Mesenteric fat pad (tissue), 1 donor: ENCODE measurements at places on chromosomes 6 and 20.

GRCh38 chr6:110075406-110075805, 97.3 kb downstream of the GPR6 start:
- no peak for DNase-seq

DNA sequence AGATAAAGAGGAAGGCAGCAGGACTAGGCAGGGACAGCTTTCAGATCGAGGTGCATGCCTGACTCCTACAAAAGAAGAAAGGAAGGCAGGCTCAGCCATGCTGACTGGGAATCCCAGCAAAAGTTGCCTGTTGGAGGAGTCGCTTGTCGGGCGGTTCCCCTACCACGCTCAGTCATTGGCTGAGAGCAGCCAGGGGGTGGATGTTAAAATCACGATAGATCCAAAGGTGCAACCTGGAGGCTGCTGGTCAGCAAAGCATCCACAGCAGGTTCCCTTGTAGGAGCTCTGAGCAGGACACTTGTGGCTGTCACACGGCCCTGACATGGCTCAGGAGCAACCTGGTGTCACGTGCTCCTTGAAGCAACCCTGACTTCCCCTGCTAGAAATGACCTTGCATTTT, 74.6 kb downstream of the ISM1 start:
- DNase-seq, result peak; percentile 51

- DNase-seq, result peak; percentile 22
These were observed 173.8 kb downstream of the ZDHHC14 start for GRCh38 chr6:157554747-157555146.

DNA sequence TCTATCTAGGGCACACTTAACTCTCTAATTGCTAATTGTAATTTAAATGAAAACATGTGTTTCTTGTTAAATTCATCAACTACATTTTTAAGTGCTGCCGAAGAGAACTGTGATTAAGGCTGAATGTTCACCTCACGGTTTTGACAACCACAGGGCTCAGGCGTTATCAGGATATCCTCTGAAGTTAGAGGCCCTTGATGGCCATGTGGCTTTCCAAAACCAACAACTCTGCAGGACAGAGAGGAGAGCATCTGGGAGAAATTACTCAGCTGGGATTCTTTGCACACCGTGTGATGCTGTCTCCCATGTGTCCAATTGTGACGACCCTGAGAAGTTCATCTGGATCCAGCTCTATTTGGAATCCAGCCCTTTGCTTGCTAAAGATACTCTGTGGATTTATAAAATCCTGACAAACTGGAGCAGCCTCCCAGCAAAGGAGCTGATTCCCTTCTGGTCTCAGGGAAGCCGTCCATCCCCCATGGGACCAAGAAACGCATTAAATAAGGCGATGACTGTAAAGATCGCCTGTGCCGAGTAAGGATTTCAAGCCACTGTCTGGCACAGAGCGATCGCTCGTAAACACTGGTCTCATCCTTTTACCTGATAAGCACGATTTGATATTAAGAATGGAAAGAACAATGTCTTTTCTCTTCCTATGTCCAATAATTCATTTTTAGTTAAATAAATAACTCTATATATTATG, 401.1 kb downstream of the CD83 start:
- DNase-seq, result no peak

- DNase-seq, result no peak
These were observed 17.6 kb upstream of the OR2J2 start for GRCh38 chr6:29153083-29153482.

GRCh38 chr6:106214531-106214930, 111.0 kb downstream of the ATG5 start:
- no peak for DNase-seq

- DNase-seq, result no peak
These were observed 17.3 kb upstream of the ATXN1 start for GRCh38 chr6:16778521-16778920.

DNA sequence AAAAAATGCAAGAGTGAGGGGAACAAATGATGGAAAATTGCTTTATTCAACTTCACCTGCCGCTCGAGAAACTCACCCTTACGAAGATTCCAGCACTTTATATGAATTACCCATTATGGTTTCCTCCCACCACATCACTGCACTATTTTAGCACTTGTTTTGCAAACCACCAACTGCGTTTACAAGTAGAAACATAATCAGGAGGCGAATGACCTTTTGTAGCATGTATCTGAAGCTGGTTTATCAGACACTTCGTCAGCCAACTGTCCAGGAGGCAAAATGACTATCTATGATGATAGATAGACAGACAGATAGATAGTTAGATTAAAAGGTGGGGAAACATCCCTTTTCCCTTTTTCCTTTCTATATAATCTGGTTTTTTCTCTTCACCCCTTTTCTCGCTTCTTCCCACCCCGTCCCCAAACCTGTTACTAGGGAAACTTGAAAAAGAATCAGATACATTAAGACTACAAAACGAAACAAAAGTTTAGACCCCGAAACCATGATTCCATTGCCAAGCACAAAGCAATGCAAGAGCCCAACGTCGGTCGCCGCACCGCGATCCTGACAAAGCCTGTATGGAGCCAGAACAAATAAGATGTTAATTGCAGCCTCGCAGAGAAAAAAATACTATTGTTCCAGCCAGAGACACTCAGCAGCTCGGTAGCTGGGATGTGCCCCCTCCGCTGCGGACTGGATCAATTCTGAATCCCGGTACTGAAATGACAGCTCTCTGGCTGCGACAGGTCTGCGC, 933 bp upstream of the ADGRB3 start:
- DNase-seq, result no peak

DNA sequence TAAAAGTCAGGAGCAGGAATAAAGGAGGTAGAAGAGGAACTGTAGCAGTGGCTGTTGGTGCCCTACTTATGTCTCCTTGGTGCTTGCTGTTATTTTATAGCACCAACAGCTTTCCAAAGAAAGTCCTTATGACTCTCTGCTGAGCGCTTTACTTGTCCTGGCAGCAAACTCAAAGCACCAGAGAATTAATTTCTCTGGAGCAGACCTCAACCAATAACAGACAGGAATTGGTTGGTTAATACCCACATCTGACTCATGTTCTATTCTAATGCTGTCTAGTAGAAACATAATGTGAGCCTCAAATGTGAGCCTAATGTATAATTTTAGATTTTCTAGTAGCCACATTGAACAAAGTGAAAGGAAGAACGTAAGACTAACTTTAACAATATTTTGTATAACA, 685.9 kb downstream of the KIF16B start:
- no peak for DNase-seq

- DNase-seq, result no peak
These were observed 6.0 kb upstream of the TGM2 start for GRCh38 chr20:38170826-38171674.

- DNase-seq, result no peak
These were observed 76.7 kb upstream of the FOXO3 start for GRCh38 chr6:108484016-108484415.

GRCh38 chr6:108074359-108075144, at the start of gene OSTM1:
Gene OSTM1, minus strand, starts transcription at chr6:108074741. Its CDS starts 90 bp downstream, at chr6:108074651.
- peak; percentile 98 for DNase-seq

DNA sequence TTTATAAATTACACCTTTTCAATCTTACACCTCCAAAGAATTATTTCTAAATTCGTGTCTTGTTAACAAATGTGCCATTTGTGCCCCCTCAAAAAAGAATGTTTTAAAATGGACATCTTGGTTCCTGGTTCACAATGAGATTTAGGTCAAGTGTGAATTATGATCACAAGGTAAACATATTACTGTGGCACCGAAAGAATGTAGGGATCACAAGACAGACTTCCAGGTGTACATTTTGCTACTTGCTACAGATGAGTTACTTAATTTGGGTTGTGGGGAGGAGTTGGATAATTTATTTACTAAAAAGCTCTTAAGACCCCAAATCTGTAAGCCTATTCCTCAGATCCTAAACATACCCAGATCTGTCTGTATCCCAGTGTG, 25.0 kb upstream of the ADTRP start:
- DNase-seq, result no peak

- DNase-seq, result no peak
These were observed 23.1 kb downstream of the MAN1A1 start for GRCh38 chr6:119326291-119327005.

DNA sequence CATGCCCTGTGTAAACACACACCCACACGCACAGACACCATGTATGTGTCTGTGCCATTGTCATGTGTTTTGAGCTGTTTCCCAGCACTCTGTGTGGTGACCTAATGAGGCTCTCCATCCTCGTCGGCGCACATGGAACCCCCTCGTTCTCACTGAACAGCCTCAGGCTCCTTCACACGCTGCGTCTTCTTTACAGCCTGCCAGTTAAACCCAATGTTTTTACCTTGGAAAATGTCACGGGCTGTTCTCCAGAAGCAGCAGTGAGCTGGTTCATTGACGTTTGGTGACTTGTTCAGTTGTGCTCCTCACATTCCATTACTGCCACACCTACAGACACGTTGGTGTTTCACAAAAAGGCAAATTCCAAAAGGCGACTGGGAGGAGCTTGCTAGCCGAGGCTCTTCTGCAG, 201.0 kb upstream of the FOXQ1 start:
- no peak for DNase-seq

GRCh38 chr6:33505548-33506370, 51.4 kb downstream of the ZBTB9 start:
- no peak for DNase-seq

- DNase-seq, result no peak
These were observed 14.0 kb downstream of the SNRNP48 start for GRCh38 chr6:7604003-7604402.

DNA sequence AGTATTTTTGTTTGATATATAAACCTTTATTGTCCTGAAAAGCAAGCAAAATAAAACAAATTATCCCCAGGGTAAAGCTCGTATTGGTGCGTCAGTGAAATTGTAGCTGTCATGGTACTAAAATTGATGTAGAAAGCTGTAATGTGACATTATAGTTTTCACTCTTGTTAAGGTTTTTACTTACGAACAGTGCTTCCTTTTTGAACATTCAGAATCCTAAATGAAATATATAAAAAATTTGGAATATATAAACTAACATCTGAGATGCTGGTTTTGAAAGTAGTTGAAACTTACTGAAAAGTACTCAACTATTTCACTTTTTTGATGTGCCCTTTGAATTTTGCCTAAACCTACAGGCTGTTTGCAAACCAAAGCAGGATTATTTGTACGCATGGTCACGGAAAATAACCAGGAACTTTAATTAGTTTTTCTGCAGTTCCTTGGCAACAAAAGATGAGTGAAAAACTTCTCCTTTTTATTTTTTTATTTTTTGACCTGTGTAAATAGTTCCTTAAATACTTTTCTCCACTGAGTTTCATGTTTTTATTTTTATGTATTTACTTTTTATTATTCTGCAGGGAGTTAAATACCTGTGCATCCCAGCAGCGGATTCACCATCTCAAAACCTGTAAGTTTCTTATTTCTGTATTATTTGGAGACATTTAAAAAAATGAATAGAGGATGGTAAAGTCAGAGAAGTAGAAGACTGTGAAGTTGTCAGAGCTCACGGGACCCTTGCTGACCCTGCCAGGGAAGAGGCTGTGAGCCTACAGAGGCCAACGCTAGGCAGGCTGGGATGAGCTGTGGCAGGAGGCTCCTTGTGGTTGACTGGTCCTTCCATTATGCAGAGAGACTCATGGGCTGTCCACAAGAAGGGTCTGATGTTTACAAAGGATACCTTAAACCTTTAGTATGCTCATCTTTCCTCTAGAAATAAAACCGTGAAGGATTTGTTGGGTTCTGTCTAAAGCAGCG, 42.5 kb downstream of the DUSP22 start:
- peak; percentile 55 for DNase-seq

DNA sequence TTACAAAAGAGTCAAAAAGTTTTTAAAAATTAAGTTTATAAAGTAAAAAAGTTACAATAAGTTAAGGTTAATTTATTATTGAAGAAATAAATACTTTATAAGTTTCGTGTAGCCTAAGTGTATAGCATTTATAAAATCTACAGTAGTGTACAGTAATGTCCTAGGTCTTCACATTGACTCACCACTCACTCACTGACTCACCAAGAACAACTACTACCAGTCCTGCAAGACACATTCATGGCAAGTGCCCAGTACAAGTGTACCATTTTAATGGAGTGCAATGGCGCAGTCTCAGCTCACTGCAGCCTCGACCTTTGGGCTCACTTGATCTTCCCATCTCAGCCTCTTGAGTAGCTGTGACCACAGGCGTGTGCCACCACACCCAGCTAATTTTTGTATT, 128.2 kb downstream of the GPX5 start:
- DNase-seq, result no peak

GRCh38 chr20:18019068-18019467, 38.6 kb downstream of the OVOL2 start:
- DNase-seq, result no peak

GRCh38 chr6:17740559-17741220, 34.0 kb upstream of the NUP153 start:
- DNase-seq, result no peak

- no peak for DNase-seq
These were observed 21.6 kb upstream of the VSX1 start for GRCh38 chr20:25103526-25103925.

GRCh38 chr6:139166956-139167313, 32.1 kb downstream of the HECA start:
- no peak for DNase-seq

DNA sequence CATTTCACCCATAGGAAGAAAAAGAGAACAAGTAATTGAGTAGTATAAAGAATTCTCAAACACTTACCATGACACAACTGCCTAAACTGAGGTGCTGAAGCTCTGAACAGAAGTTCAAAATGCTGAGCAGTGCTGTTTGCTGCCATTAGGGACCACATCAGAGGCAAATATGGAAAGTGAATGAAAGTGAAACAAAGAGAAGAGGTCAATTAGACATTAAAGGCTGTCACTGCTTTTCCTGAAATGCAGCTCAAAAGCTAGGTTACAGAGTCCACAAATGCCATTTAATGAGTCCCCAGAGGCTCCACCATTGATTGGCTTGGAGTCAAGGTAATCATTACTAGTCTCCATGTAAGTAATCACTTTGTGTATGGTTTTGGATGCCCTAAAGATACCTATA, 46.1 kb downstream of the POU3F2 start:
- no peak for DNase-seq

DNA sequence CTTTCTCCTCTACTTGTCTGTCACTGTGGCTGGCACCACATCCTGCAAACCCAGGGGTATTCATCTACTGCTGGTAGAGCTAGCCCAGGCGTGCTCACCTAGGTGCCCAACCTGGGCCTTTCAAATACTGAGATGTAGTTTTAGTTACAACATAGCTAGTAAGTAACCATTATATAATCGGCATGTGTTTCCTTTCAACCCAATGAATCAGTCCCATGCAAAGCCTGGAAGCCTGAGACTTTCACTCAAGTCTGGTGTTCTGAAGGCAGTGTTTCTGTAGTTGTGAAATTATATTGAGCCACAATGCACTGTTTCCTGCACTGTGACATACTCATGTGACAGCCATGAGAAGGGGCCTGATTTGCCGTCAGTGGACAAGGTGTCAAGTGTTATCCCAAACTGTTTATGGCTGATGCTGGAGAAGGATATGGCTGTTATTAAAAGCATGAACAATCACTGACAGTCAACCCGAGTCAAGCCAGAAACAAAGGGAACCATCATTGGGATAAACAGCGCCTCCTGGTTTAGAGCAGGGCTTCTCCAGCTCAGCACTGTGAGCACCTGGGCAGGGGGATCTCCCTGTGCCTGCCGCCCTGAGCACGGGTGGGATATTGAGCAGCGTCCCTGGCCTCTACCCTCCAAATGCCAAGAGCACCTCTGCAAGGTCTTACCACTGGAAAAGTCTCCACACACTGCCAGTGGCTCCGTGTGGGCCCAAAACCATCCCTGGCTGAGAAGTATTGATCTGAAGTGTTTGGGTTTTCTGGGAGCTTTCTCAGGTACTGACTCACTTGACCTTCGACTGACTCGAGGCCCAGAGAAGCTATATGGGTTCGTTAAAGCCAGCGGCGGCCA, 1.6 kb downstream of the PSMA7 start:
- DNase-seq, result no peak

- DNase-seq, result no peak
These were observed 593.4 kb upstream of the JAG1 start for GRCh38 chr20:11267131-11267761.

- DNase-seq, result no peak
These were observed 80.5 kb upstream of the GPR6 start for GRCh38 chr6:109897561-109898080.
